Caco-2 (cell line): ENCODE measurements at places on chromosomes 1 and 21. TPM values are rescaled to one million over a fixed set of nuclear protein-coding genes. Genes with fewer than 3 reads are reported as not detected.

- no peak for DNase-seq
- H3K27me3 ChIP-seq = no peaks in the 10 kb centered on the region
- no peak overlapping the region for H3K4me3 ChIP-seq
- no peak overlapping the region for H3K27ac ChIP-seq
- no peaks in the 10 kb centered on the region for H3K36me3 ChIP-seq
Observed at GRCh38 chr1:213876531-213876930, 111.2 kb upstream of the PROX1 start.

DNA sequence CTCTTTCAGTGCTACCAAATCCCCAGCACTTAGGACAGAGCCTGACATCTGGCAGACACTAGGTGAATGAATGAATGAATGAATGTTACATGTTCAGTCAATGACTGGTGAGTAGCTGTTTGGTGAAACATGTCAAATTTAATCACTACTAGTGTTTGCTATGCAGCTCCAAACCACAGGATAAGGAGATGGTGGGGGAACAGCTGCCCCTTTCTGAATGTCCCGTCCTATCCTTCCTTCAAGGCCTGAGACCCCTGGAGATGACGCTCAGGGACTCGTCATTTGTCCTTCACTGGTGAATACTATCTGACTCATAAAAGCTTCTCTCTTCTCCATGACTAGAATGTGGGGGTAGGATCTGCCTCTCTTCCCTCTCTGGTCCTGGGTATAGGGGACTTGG lies 175.4 kb downstream of the HIVEP3 start:
- DNase-seq = no peak
- H3K4me3 ChIP-seq = no peak overlapping the region
- no peaks in the 10 kb centered on the region for H3K36me3 ChIP-seq
- no peaks in the 10 kb centered on the region for H3K4me1 ChIP-seq
- no peak overlapping the region for H3K27ac ChIP-seq

- no peaks in the 10 kb centered on the region for H3K27me3 ChIP-seq
- no peak overlapping the region for H3K4me3 ChIP-seq
- no peak for DNase-seq
- H3K27ac ChIP-seq = no peak overlapping the region
- no peaks in the 10 kb centered on the region for H3K36me3 ChIP-seq
Observed at GRCh38 chr21:46112725-46113215, 14.9 kb downstream of the COL6A2 start.

CDK18 gene
- 17.0 and 18.5 TPM in 2 replicates for total RNA-seq

DNA sequence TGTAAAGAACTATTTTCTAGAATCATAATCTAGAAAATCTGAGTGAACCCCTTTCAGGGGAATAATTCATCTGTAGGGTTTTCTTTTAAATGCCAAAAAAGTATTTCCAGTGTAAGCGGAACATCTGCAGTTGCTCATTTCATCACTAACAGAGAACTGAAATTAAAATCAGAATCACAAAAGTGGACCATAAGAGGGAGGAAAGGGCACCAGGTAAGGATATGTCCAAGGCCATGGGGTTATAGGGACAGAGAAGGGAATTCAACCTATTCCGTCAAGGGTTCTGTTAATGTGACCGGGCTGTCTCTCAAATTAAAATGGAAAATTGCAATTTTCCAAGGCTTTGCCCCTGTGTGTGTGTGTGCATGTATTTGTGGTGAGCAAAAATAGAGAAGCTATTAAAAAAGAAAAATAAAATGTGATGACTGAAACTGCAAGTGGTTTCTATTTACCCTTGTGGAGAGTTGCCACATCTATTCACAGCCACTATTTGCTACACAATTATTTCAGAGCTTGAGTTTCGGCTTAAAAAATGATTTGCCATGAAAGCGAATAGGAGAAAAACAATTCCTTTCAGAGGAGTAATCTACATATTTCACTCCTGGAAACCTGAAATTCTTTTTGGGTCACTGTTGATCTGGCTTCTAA lies 53.1 kb downstream of the APP start:
- H3K36me3 ChIP-seq = no peaks in the 10 kb centered on the region
- no peak for DNase-seq
- H3K27ac ChIP-seq = no peak overlapping the region
- H3K4me3 ChIP-seq = no peak overlapping the region
